ENCODE measurements at places on chromosomes 5 and 9.

DNA sequence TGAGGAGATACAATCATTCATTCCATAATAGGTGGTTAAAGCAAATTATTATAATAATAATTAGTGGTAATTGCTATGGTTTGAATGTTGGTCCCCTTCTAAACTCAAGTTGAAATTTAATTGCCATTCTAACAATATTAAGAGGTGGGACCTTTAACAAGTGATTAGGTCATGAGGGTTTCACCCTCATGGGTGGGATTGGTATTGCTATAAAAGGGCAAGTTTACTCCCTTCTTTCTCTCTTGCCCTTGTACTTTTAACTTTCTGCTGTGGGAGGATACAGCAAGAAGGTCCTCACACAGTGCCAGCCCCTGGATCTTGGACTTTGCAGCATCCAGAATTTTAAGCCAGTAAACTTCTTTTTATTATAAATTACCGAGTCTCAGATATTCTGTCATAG lies 101.9 kb upstream of the PARP8 start:
- no peak for DNase-seq

DNA sequence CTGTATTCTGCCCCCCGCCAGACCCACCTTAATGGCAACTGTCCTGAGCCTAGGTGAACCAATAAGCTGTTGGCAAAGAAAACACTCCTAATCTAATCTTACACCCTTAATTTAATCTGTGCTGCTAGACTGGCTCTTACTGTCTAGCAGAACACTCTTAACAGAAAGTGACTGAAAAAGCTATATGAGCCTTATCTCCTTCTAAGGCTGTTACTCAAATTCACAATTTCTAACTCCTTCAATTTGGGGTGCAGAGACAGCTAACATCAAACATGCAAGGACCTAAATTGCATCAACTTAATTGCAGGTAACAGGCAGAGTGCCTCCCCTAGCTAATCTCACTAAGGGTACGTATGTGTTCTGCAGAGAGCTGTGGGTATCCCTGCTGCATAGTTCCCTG lies 49.5 kb upstream of the MAP1B start:
- DNase-seq: no peak

GRCh38 chr9:82581935-82582334 lies 481.0 kb downstream of the RASEF start:
- no peak for DNase-seq

DNA sequence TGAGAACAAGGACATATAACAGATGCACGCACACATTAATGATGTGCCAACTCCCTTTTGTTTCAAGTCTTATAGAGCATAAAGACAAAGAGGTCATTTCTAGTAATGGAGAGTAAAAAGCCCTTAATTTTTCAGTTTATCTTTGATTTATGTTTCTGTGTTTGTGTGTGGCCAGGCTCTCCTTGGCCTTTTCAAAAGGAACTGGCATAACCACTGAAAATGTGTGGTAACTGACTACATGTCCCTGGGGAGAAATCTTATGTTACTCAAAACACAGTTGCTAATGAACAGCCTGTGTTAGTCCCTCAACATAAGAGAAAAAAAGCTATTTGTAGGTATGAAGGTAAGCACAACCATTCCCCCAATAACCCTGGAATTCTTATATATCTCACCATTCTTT lies 47.6 kb upstream of the SHOC1 start:
- no peak for DNase-seq

- DNase-seq: no peak
Observed at GRCh38 chr5:169074839-169075238, 226.1 kb downstream of the SLIT3 start.

Measured in Right ventricle myocardium inferior (tissue), 1 donor.